Right renal pelvis (tissue), 4 donors: ENCODE measurements at places on chromosomes 6 and 20. TPM values are rescaled to one million over a fixed set of nuclear protein-coding genes. Genes with fewer than 3 reads are reported as not detected.

BANF2 gene
- not detected for polyA plus RNA-seq

DNA sequence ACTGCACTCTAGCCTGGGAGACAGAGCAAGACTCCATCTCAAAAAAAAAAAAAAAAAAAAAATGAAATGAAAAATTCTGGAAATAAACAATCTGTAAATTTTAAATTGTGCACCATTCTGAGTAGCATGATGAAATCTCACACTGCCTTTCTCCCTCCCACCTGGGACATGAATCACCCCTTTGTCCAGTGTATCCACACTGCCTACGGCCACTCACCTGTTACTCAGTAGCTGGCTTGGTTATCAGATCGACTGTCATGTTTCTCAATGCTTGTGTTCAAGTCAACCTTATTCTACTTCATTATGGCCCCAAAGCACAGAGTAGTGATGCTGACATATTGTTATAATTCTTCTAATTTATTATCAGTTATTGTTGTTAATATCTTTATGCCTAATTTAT is 58.7 kb upstream of the MTHFD1L start:
- no peak for DNase-seq

DNA sequence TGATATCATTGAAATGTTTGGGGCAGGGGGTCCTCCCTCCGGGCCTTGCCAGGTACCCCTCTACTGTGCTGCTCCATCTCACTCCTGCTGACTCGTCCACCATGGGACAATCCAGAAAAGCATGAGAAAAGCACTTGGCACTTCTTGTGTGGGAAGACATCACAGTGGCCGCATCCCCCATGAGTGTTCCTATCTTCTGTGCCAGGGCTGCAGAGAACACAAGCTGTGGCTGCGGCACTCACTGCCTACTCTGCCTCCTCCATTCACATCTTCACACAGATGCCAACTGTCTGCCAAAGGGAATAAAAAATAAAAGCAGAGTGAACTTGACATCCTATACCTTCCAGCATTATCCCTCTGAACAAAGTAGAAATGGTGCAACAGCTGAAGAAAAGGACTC is 117.4 kb upstream of the PROKR2 start:
- no peak for DNase-seq

DNA sequence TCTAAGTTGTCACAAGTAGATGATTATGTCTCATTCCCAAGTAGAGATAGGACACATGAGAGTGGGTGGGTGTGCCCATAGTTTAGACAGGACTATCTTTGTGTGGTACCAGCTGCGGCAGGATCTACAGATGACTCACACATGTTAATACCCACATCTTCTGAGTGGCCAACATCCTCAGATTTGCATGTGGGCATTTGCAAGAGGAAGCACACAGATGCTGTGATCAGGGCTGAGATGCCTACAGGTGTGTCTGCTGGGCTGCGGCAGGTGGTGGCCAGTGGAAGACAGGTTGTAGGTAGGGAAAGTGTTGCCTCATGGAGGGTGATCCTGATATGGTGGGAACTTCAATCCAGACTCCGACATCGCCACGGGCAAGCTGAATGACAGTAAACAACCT is 50.8 kb downstream of the UTRN start:
- no peak for DNase-seq

GRCh38 chr20:38882600-38882999 is 43.6 kb upstream of the FAM83D start:
- DNase-seq: no peak
